ENCODE measurements at places on chromosomes 13 and 19. TPM values are rescaled to one million over a fixed set of nuclear protein-coding genes. Genes with fewer than 3 reads are reported as not detected.

Gene MISP3
- polyA plus RNA-seq: 4.7 TPM

Gene PRPF31
- polyA plus RNA-seq: 75.2 TPM

Gene PLD3
- 187 TPM for polyA plus RNA-seq

DNA sequence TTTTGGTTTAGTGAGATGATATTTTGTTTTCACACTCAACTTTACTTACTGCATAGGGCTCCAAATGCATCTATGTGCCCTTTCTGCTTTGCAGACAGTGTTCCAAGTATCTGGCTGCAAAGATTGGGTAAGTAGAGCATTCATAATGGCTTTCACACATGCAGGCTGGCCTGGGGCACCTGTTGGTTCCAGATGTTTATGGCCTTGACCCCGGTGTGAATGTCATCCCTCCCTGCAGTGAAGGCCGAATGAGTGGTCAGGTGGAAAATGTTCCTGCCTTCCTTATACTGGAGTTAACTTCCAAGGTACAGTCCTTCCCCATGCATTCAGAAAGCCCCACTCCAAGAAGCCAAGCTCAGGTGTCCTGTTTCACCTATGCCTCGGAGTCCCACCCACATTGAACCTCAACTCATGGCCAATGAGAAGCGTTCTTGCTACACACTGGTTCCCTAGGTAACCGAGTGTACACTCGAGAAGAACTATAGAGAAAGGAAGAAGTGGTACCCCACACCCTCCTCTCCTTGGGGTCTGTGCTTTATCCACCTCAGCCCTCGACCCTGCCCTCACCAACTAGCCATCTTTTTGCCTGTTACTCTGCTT lies 23.0 kb upstream of the ZNF536 start:
- DNase-seq: no peak

- DNase-seq: no peak
Observed at GRCh38 chr13:29543230-29544215, 52.0 kb downstream of the SLC7A1 start.

- no peak for DNase-seq
Observed at GRCh38 chr19:10861103-10861651, 10.2 kb upstream of the CARM1 start.

DNA sequence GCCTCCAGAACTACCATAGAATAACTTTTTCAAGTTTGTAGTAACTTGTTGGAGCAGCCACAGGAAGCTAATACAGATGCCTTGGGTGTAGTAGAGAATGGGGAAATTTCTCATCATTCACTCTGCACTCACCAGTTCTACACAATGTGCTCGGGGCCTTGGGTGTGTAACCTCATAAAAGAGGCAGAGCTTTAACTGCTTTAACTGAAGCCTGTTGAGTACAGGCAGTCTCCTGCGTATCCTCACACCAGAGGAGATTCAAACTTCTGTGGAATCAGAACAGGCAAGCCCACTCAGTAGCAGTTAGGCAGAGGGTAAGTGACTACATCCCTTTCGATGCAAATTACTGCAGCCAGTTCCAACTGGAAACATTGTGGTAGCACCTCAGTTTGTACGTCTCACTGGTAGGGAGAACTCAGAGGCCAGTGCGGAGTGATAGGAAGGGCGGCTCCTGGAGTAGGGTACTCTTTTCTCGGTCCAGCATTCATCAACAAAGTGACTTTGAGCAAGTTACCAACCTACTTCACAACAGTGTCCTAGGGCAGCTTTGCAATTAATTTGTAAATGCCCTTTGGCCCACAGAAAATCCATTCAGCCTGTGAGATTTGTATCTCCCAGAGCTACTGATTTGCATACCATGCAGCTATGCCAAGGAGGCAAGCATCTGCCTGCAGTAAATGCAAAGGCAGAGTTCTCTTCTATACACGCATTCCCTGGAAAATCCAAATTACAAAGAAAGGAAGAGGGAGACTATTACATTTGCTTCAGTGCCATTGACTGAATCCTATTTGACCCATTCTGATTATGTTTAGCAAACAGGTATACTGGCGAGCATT lies 904.3 kb downstream of the DIAPH3 start:
- no peak for DNase-seq

GRCh38 chr13:76148926-76149325 lies 512.8 kb downstream of the LMO7 start:
- DNase-seq: no peak

- no peak for DNase-seq
Observed at GRCh38 chr13:108031865-108032264, 183.5 kb downstream of the LIG4 start.

DNA sequence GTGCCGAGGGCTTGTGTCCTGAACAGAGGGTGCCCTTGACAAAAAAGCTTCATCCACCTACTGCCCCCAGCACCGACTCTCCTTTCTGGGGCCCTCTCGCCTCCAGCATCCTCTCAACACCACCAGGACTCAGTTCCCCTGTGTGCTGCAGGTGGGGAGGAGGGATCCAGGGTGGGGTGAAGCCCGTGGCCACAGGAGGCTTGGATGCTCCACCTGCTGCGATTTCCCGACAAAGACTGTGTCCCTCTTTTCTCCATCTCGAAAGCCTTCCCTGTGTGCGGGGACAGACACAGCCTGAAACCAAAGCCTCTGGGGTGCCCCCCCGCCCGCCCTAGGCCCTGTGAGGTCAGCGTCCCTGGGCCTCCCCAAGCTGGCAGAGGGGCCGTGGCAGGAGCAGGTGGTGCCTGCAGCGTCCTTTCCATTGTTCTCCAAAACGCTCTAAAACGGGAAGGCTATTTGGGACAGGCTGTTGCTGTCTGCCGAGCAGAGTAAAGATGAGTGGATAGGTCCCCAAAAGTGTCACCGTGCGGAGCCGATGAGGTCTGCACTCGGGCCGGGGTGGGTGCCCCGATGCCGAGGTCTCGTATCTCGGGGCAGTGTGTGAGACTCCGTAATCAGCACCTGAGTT lies 185.7 kb downstream of the PTPRS start:
- DNase-seq: no peak

DNA sequence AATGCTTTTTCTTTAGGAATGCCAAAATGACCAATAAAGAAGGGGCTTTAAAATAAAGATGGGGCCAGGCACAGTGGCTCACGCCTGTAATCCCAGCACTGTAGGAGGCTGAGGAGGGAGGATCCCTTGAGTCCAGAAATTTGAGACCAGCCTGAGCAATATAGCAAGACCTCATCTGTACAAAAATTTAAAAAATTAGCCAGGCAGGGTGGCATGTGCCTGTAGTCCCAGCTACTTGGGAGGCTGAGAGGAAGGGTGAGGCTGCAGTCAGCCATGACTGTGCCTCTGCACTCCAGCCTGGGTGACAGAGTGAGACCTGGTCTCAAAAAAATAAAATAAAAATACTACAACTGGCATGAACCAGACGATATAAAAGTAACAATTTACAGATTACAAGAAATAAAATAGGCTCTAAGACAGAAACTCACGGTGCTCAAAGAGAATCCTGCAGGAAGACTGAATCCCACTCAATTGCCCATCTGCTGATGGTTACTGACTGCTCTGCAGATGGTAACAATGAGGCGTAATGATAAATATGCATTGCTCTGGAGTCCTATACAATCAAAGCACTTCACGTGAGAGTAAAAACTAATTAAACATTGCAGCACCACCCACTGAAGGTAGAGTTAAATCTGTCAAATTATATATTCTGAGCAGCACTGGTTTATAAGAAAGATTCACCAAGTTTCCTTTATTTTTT lies 93.2 kb downstream of the LHFPL6 start:
- no peak for DNase-seq

- no peak for DNase-seq
Observed at GRCh38 chr13:51318015-51318414, 21.5 kb upstream of the SERPINE3 start.

DNA sequence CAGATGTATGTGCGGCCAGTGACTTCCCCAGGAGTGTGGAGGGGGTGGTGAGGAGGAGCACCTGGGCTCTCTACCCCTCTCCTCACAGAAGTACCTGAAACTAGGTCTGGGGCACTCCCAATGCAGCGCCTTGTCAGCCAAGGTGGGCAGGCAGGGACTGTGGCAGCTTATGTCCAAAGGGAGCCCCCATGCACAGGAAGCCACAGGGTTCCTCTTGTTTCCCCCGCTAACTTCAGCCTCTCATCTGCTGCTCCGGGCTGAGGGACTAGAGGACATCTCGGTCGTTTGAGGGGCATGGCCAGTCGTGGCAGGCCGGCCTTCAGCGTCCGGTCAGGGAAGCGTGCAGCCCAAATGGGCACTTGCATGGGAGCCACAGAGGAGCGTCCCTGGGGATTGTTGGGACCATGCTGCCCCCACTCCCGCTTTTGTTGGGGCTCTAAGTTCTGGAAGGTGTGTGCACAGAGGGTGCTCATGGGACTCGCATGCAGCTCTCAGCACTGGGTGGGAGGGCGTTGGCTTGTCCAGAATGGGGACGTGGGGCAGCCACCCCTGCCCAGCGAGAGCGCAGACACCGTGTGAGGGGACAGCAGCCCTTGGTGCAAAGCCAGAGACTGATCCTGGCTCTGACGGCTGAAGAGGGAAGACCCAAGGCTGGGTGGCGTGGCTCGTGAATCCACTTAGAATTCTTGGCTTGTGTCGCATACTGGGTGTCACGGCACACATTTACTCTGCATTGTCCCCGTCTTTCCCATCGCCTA lies 16.6 kb upstream of the NPAS1 start:
- no peak for DNase-seq

- no peak for DNase-seq
Observed at GRCh38 chr19:4656102-4656501, 14.0 kb downstream of the MYDGF start.

Measured in right renal cortex interstitium (tissue), 3 donors.